ENCODE measurements at places on chromosomes 11 and 22.

- DNase-seq: no peak
These were observed 89.1 kb upstream of the DBX1 start for GRCh38 chr11:20249378-20249777.

DNA sequence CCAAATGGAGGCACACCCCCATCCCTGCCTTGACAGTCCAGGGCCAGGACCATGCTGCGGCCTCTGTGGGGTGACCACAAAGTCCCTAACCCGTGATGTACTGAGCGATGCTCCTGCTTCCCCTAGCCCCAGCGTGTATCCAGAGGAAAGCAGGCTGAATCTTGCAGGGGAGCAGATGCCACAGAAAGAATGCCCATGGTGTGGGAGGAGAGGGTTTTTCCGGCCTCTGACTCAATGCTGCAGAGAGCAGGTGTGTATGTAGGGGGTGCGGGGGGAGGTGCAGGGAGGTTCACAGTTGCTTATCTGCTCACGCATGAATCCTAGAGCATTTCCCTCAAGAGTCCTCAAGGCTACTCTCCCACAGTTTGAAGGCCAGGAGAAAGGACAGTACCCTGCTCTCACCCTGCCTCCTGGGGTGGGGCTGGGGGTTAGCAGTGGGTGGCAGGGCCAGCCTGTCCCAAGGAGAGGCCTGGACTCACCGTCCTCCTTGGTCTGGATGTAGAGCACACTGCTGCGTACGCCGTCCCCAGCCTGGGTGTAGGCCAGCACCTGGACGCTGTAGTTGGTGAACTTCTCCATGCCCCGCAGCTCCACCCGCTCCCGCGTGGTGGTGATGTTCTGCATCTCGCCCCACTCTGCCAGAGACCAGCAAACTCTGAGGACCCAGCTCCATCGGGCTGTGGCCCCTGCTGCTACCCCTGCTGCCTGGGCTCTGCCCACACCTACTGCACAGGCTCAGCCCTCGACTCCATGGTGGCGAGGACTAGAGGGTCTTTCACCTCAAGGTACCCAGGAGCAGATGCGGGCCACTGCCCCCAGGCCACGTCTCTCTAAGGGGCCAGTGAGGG lies 130.8 kb downstream of the CEP164 start:
- DNase-seq: peak; percentile 73

DNA sequence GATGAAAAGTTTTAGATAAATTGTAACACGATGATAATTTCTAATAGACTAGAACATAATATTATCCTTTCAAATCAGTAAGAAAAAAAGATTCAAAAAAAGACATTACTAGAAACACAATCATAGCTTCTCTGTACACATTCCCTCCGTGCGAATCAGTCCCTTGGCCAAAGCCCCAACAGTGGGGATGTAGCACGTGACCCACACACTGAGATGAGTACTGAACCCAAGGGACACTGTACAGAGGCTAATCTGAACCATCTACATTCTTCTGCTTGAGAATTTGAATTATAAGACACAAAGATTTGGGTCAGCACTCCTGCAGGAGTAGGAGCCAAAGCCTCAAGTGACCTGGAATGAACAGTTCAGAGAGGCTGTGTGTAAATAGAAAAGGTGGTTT lies 353.7 kb downstream of the INSC start:
- no peak for DNase-seq

GRCh38 chr22:37464181-37464580 lies 22.0 kb downstream of the MFNG start:
- DNase-seq: no peak

DNA sequence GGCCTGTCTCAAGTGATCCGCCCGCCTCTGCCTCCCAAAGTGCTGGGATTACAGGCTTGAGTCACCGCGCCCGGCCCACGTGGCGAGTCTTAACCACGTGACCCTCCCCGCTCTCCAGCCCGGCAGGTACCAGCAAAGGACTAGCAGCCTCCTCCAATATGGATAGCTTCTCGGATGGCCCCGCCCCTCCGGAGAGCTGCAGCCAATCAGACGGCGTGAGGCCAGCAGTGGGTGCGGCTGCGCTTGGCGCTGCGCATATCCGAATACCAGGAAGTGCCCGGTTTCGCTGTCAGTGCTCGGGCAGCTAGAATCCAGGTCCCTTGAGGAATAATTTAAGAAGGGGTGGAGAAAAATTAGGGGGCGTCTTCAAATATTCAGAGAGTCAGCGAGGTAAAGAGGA lies 14.7 kb upstream of the PISD start:
- DNase-seq: peak; percentile 88

GRCh38 chr11:67117672-67118180 lies 1.3 kb upstream of the KDM2A start:
- DNase-seq: no peak

DNA sequence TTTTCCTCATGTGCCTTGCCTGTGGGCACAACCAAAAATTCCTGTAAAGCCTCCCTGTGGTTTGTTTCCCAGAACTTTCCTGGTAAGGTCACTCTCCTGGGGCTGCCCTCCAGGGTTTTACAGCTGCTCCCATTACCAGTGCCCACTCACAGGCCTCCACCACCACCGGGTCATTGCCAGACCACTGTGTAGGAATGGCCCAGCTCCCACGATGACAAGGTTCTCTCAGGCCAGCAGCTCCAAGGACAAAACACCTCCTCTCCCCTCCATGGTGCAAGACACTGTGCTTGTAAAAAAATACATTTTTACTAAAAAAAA lies 96.1 kb upstream of the AKIP1 start:
- DNase-seq: no peak

GRCh38 chr11:65221026-65221425 lies 39.3 kb downstream of the CAPN1 start:
- no peak for DNase-seq

DNA sequence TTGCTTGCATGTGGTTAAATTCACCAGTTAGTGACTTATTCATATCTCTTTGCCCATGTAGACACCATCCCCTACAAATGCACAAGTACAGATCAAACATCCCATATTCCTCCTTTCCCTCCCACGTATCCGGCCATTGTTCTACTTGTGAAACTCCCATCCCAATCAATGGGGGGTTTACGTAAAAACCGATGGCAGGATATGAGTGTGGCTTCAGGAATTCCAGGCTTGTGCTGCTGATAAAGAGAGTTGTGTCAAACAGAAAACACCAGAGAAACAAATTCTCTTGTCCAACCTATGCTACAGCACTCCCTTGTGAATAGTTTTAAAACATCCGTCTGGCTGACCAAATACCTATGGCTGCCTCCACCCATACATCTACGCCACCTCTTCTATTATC lies 15.5 kb downstream of the FLI1 start:
- DNase-seq: peak; percentile 60

DNA sequence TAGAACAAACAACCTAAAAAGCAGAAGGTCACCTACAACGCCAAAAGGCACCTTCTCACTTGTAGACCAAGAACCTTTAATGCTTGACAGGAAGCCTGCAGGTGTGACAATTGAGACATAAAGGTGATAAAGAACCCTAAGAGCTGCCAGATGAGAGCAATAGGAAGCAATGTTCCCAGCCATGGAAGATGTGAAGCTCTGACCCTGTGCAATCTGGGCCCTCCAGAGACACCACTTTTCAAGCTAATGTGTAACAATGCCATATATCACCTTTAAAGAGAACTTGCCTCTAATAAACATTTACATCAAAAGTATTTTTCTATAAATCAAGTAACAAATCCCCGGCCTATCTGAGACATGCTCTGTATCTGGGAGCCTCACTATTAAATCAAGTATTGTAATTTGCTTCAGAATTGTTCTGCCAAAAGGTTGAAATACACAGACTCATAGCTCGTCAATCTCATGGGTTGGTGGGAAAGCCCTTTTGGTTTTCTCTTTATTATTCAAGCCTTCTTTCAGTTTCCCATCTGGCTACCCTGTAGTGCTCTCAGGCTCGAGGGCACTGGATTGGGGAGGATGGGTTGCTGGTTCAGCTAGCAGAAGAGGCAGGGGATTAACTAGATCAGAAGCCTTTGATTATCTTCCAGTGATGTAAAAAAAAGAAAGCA lies 368.9 kb downstream of the BUD13 start:
- DNase-seq: no peak

GRCh38 chr11:66429983-66430602 lies 8.6 kb downstream of the MRPL11 start:
- no peak for DNase-seq

- DNase-seq: no peak
These were observed 12.5 kb downstream of the EIF4G2 start for GRCh38 chr11:10796191-10796590.

GRCh38 chr11:106627694-106628093 lies 390.6 kb downstream of the GUCY1A2 start:
- no peak for DNase-seq

DNA sequence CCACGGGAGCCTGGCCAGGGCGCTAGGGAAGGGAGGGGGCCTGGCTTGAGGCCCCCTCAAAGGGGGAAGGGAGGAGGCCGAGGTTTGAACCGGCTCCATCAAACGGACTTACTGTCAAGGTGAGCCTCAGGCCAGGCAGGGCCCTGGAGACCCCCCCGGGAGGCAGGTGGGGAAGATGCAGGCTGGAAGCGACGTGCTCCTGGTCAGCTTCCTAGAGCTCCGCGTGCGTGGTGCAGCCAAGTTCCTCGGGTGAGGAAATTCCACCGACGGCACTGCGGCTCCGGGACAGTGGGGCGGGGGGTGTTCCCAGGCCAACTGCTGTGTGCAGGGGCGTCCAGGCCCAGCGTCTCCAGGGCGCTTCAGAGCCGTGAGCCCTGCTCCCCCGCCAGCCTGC lies 7.2 kb upstream of the TRABD start:
- DNase-seq: no peak

DNA sequence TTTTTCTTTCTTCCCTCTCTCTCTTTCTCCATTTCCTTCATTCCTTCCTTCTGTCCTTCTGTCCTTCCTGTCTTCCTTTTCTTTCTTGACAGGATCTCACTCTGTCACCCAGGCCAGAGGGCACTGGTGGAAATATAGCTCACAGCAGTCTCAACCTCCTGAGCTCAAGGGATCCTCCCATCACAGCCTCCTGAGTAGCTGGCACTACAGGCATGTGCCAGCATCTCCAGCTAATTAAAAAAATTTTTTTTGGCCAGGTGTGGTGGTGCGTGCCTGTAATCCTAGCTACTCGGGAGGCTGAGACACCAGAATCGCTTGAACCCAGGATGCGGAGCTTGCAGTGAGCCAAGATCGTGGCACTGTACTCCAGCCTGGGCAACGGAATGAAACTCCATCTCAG lies 4.8 kb upstream of the DUSP8 start:
- no peak for DNase-seq

- DNase-seq: no peak
These were observed 345.5 kb upstream of the CTSC start for GRCh38 chr11:88683024-88683423.

DNA sequence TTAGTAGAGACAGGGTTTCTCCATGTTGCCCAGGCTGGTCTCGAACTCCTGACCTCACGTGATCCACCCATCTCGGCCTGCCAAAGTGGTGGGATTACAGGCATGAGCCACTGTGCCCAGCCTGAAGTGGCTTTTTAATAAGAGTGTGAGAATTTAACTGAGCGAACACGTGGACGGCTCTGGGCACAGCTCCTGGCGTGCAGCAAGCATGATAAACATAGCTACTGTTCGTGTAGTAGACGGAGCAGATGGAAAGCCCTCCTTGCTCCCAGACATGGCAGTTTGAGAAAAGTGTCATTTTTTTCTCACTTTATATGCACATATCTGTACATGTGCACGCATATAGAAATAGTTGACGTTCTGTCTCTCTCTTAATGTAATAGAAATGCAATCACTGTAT lies 7.0 kb downstream of the EMID1 start:
- DNase-seq: no peak

All from foreskin keratinocyte (primary cell).